NCI-H2107 (cell line): ENCODE measurements at places on chromosomes 5 and 9.

- DNase-seq = no peak
Observed at GRCh38 chr9:78073722-78074121, 42.1 kb upstream of the GNAQ start.

DNA sequence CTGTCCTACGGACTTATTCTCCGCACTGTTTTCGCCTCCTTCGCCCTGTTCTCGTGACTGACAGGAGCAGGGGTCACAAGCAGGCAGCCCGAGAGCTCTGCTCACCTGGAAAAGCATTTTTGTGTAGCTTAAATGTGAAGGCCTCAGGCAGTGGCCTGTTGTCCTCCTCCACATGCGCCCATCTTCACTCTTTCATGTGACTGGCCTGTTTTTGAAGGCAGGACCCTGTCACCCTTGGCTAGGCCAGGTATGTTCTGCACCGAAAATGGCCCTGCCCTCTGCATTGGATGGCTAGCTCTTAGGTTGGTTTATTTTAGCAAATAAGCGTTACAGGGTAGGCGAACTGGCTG is 614 bp upstream of the CPLANE1 start:
- no peak for DNase-seq

DNA sequence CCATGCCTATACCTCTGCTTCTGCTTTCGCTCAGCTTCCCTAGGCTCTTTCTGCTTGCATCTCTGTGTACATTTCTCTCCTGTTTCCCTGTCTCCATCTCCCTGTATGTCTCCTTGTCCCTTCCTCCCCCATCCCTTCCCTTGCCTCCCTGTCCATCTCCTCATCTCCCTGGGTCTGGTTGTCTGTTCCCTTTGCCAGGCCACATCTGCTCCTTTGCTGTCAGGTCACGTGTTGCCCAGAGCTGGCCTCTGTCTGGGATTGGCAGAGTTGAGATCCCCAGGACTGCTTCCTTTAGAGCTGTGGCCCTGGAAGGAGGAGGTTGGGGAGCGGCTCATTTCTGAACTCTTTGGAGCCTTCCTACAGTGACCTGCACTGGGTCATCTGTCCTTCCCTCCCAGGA is 31.8 kb upstream of the PTGS1 start:
- no peak for DNase-seq

GRCh38 chr5:149387081-149387631 is 8.1 kb upstream of the IL17B start:
- DNase-seq = no peak

DNA sequence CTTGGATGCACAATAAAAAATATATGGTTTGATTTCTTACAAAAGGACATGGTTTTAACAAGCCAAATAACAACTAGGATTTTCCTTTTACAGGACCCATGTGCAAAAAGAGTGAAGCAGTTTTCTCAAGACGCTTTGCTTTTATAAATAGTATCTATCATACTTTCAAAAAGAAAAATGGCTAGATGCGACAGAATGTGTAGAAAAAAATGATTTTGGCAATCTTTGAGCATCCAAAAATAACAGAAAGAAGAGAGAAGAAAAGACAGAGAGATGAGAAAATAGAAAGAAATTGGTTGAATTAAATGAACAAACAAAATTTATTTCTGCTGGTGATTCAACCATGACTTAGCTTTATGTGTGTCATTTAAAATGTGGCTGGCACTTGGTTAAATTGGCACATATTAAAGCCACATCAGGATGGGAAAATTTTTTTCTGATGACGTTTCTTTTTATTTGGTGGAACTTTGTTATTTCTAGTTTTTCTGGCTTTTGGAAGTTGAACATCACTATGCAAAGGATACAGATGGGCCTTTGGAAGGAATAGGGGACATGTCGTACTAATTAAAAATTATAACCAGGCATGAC is 35.6 kb upstream of the NREP start:
- no peak for DNase-seq

DNA sequence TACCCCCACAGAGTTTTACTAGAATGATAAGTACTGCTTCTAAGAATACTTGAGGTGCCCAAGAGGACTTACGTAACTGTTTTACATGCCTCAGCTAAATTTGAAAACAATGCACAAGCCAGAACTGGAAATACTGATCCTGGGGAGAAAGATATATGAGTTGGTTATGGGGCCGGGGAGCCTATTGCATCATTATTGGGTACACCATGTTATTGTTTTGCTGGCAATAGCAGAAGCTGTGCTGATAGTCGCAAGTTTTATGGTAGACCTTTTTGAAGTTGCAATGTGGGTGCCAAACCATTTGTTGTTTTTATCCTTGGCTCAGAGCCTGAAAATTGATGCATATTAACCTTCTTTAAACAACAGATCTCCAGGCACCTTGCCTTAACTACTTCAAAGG is 108.4 kb upstream of the DHFR start:
- no peak for DNase-seq

GRCh38 chr5:105428451-105429380 is 1866.1 kb upstream of the NUDT12 start:
- no peak for DNase-seq

- no peak for DNase-seq
Observed at GRCh38 chr5:1064383-1065142, 47.3 kb downstream of the SLC12A7 start.

GRCh38 chr9:137319739-137320551 is 17.9 kb upstream of the NRARP start:
- no peak for DNase-seq

DNA sequence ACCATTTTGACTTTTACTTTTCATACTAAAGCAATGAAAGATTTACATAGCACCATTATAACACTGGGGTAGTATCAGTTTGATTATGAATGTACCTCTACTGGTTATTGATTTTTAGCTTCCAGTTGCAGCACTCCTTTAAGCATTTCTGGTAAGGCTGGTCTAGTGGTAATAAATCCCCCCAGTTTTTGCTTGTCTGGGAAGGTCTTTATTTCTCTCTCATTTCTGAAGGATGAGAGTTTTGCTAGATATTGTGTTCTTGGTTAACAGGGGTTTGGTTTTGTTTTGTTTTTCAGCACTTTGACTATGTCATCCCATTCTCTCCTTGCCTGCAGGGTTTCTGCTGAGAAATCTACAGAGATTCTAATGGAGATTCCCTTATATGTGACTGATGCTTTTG is 26.9 kb upstream of the IGFBPL1 start:
- no peak for DNase-seq

- no peak for DNase-seq
Observed at GRCh38 chr5:4533457-4534105, 606.5 kb upstream of the ADAMTS16 start.

DNA sequence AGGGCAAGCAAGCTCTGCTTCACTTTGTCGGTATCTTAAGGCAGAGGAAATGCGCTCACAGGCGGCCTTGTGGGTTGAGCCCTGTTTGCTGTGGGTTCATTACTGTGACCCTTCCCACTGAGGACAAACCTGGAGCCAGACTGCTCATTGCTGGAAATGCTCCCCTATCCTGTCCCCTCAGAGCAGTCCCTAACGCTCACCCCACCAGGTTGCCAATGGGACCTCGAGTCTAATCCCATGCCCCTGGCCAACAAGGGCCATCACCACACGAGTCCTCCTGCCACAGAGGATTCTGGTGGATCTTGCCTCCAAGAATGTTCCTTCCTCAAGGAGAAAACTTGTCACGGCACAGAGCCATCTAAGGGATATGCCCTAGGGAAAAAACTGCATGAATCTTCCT is 14.6 kb downstream of the IPPK start:
- no peak for DNase-seq

- no peak for DNase-seq
Observed at GRCh38 chr5:158514319-158514985, 585.3 kb downstream of the EBF1 start.

- no peak for DNase-seq
Observed at GRCh38 chr9:19378164-19378563, 1.9 kb downstream of the RPS6 start.

DNA sequence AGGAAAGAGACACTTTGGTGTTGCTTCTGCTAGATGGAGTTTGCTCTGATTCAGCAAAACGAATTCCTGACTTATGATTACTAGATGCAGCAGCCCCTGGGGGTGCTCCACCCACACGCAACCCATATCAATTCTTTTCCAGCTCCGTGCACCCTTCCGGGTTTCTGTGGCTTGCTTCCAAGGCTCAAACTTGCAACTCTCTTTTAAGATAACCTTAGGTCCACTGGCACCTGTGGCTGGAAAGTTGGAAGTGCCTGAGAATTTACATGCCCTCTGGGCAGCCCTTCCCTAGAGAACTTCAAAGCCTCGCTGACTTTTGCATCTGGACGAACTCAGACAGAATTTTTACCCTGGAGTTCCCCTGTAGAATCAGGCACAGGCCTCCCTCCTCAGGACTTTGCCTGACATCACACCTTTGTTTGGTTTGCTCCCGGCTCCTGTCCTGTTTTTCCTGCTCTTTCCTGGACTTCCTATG is 224.9 kb downstream of the SNX18 start:
- no peak for DNase-seq

GRCh38 chr5:173451031-173451430 is 122.8 kb upstream of the STC2 start:
- no peak for DNase-seq

DNA sequence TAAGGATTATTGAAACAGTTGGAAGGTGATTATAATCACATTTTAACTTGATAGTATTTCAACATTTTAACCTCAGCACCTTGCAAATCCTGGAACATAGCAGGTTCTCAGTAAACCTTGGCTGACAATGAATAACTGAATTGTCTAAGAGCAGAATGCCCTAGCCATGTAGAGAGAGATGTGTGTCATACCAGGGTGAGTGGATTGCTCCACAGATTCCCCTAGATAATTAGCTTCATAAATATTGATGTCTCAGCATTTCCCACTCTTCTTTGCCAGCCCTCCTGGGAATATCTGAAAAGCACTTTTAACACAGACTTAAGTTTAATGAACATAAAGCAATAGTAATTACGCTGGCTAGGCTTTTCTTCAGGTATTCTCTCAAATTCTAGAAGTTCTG is 363.5 kb downstream of the MAN2A1 start:
- no peak for DNase-seq

GRCh38 chr5:34007201-34007620 is 639 bp downstream of the AMACR start:
- DNase-seq = no peak

DNA sequence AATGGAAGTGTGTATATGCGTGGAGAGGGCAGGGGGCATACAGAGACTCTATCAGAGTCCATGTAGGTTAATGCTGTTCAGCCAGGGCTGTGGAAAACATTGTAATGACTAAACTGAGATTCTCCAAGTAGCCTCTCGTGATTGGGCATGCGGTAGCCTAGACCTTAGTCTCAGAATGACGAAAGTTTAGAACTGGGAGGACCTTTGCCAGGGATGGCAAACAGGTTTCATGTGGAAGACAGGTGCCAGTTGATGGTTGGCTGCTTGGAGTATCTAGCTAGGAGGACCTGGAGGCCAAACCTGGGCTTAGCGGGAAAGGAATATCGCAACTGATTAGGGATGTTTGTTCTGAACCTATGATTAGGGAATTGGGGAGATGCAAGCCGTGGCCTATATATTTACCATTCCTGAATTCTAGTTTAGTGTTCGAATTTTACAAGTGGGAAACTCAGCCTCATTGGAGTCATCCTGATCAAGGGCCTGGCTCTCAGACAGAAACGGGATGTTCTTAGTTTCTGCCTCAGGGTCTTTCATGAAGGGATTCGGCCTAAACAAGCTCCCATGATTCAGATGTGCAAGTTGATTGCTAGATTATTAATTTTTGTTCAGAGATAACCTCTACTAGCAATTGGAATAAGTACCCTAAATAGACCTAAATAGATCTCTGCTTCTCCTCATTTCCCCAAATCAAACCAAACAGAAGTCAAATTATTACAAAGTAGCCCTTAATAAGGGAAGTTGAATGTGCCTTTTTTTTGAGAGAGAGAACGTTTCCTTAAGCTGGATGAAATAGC is 26.8 kb upstream of the TJP2 start:
- no peak for DNase-seq

GRCh38 chr9:26812217-26812616 is 80.4 kb downstream of the CAAP1 start:
- DNase-seq = no peak

- no peak for DNase-seq
Observed at GRCh38 chr9:77013206-77013931, 6.1 kb upstream of the FOXB2 start.

GRCh38 chr9:35335164-35335563 is 154.7 kb upstream of the RUSC2 start:
- DNase-seq = no peak

GRCh38 chr9:110582156-110582555 is 2.6 kb upstream of the SVEP1 start:
- no peak for DNase-seq

DNA sequence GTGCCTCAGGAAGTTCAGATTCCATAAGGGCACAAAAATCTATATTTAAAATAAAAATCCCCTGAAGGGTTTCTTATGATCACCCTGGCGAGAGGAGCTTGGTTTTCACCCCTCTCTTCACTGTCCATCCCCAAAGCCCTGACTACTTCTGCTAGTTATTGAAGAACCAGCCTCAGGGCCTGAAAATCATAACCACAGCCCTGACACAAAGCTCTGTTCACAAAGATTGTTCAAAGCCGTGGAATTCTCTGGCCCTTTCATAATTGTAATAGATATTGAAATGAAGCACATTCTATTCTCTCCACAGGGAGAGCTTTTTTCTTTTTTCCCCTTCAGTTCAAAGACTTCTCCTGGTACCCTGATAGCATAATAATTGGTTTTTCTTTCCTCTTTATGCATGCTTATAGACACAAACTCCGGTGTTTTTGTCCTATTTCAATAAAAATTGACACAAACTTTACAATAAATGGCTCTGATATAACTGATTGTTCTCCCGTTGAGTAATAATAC is 343.8 kb downstream of the CAAP1 start:
- DNase-seq = no peak
